Kidney epithelial cell (primary cell): ENCODE measurements at places on chromosomes 3 and 15.
A peak's percentile ranks its signal among the peaks of the same experiment; 100 is the strongest.

GRCh38 chr3:172355836-172356235, 92.4 kb downstream of the GHSR start:
- peak; percentile 50 for DNase-seq

DNA sequence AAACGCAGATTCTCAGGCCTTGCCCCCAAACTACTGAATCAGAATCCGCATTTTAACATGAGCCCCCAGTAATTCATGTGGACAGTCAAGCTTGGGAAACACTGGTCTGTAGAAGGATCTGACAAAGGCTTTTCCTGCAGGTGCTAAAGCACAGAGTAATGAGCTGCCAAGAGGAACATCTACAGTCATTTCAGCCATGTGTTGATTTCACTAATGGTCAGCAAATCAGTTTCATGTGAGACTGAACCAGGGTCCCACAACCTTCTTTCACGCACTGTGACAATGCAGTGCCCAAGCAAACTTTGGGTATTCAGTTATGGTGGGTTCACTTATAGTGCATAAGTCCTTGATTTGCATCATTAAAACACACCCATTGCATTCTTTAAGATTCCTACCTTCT, 237.6 kb downstream of the TUSC7 start:
- no peak for DNase-seq

DNA sequence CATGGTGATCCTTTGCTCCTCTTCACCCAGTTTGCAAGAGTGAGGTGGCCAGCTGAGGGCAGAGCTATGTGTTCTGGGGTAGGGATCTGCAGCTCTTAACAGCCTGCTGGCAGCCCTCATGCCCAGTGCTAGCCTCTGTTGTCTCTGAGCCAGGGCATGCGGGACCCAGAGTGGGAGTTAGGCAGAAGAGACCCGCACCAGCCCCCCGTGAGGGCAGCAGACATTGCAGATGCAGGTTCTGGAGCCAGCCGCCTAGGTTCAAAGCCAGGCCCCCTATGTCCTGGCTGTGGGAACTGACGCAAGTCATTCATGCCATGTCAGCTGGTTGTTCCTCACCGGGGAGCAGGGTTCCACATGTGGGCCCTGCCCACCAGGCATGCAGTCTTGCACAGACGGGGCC, 74.7 kb downstream of the DNAJB8 start:
- no peak for DNase-seq

DNA sequence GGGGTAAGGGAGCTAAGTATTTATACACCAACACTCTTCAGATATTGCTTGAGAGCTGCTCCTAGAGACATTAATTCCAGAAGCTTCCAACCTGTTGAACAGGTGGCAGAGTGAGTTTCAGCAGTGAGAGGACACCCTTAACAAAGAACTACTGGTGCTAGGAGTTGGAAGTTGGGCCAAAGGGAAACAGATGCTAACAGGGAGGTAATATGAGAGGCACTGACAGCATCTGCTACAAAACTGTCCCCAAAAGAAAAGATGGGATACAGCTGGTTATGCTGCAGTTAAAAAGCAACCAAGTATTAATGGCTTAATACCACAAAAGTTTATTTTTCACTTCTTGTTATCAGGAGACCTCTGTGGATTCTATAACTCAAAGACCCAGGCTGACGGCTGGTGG, 104.5 kb upstream of the SATB1 start:
- no peak for DNase-seq

DNA sequence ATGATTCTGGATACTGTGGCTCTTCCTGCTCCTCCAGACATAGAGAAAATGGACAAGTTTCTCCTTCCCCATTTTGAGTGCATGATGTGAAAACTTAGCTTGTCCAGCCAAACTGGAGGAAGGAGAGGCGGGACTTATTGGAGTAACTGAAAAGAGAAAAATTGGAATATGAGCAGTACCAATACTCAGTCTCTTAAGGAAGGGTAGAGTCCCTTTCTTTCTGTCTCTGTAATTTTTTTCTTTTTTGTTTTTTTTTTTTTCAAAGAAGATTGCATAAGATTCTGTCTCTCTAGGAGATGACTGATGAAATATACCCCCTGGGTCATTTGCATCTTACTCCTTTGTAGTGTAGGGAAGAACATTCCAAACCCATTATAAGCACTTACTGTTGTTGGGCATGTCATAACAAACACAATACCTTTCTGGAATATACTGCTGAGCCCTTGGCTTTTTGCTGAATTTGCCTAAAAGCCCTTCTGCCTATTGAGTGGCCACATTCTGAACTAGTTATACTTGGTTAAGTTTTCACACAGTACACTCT, 498.1 kb upstream of the TPRG1 start:
- peak; percentile 74 for DNase-seq

GRCh38 chr3:190265126-190265525, 57.1 kb downstream of the CLDN1 start:
- DNase-seq = no peak

DNA sequence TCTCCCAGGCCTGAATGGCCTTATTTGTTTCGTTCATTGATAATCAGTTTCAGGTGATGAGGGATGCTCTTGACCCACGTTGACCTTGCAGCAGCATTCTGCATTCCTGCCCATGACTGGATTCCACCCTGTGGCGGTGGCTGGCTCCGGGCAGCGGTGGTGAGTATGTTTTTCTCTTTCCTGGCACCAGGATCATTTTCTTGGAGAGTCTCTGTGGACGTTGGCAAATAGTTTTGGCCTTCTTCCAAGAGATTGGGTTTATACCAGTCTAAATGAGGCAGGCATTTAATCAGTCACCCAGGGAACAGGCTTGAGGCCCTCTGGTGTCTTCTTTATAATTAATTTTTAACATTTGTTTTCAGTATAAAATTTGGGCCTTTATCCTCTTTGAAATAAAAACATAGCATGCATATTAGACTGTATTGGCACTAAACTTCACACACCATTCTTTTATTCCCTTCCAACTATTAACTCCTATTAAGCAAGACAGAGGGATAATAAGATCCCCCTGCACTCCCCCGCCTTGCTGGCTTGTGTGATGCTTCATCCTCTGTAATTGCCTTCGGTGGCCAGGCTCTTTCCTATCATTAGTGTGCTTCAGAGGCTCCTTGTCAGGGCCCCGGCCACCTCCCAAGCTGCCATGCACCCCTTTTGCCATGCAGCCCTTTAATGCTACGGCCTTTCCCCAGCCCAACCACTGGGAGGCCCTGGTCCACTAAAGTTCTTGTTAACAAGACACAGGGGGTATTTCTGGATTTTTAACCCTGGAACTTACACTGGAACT, 176.2 kb upstream of the TOPAZ1 start:
- no peak for DNase-seq

DNA sequence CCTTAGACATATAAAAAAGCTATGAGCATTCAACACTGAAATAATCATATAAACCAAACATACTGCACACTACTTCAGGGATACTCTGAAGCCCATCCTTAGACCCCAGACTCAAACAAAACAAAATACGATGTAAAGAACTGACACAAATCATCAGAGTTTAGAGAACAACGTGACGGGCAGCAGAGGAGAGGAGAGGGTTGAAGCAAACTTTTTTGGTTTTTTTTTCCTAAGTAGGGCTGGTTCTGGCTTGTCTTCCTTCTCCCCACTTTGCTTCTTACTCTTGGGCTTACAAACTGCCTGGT, 34.7 kb downstream of the GAP43 start:
- no peak for DNase-seq

- no peak for DNase-seq
Measured at GRCh38 chr15:43258781-43259180, 7.9 kb downstream of the TGM5 start.

GRCh38 chr3:105798381-105798934, 70.4 kb downstream of the CBLB start:
- no peak for DNase-seq

GRCh38 chr3:144312702-144313101, 341.1 kb downstream of the DIPK2A start:
- no peak for DNase-seq

DNA sequence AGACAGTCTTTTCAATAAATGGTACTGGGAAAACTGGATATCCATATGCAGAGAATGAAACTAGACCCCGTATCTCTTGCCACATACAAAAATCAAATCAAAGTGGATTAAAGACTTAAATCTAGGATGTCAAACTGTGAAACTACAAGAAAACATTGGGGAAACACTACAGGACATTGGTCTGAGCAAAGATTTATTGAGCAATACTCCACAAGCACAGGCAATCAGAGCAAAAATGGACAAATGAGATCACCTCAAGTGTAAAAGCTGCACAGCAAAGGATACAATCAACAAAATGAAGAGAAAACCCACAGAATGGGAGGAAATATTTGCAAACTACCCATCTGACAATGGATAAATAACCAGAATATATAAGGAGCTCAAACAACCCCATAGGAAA, 38.4 kb upstream of the MBNL1 start:
- no peak for DNase-seq

DNA sequence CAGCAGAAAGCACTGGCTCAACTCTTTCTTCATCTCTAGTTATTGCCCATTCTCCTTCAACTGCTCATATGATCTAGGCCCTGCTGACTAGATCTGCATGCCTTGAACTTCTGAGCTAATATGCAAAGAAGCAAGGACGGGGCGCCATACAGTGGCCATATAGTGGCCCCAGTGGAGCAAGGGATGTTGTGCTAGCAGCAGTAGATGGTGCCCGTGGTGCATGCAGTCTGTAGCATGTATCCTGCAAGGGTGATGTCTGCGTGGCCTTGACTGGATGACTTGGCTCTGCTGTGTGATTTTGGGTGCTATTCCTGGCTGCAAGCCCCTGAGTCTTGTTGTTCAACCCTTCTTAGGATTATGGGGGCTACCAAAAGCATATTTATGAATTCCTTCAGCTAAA, 12.2 kb upstream of the NMD3 start:
- DNase-seq = no peak

- no peak for DNase-seq
Measured at GRCh38 chr15:88844749-88845386, 41.6 kb downstream of the ACAN start.

GRCh38 chr3:141915766-141916165, 39.3 kb downstream of the ATP1B3 start:
- no peak for DNase-seq

GRCh38 chr3:87069971-87070370, 79.0 kb upstream of the VGLL3 start:
- no peak for DNase-seq
